ENCODE measurements at places on chromosomes 6 and 20.

DNA sequence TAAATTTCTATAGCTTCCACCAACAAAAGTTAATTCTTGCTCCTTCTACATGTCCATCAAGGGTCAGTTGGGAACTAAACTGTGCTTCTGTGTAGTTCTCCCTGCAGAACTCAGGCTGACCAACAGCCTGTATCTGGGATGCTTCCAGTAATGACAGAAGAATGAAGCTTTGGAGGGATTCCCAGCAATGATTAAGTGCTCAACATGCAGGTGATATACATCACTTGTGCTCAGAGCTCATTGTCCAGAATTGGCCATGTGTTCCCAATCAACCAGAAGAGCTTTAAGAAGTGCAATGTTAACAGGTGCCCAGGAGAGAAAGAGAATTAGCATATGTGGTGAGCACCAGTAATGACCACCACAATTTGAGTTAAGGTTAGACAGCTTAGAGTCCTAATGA, 37.4 kb upstream of the SNRPB2 start:
- DNase-seq = no peak

GRCh38 chr20:48181261-48181935, 396.1 kb upstream of the SULF2 start:
- no peak for DNase-seq

GRCh38 chr6:4581468-4582385, 194.5 kb upstream of the CDYL start:
- DNase-seq = peak; percentile 76

- no peak for DNase-seq
Measured at GRCh38 chr20:40960101-40960500, 68.5 kb upstream of the TOP1 start.

DNA sequence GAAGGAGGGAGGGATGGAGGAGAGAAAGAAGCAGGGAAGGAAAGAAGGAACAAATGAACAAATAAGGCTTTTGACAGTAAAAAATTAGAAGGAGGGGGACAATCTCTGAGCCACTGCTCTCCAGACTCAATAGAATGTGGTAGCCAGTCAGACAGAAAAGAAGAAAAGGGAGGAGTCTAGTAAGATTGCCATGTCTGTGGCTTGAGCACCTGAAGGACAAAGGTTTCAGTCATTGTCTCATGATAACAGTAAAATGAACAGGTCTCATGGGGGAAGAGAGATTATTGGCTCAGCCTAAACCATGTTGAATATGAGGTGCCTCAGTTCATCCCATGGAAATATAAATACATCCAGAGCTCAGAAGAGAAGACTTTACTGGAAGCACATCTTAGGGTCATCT, 14.0 kb upstream of the LOC128125822 start:
- no peak for DNase-seq

- DNase-seq = no peak
Measured at GRCh38 chr6:54646069-54646950, 200.3 kb upstream of the FAM83B start.

GRCh38 chr20:46087161-46087560, 2.6 kb downstream of the NCOA5 start:
- peak; percentile 19 for DNase-seq

DNA sequence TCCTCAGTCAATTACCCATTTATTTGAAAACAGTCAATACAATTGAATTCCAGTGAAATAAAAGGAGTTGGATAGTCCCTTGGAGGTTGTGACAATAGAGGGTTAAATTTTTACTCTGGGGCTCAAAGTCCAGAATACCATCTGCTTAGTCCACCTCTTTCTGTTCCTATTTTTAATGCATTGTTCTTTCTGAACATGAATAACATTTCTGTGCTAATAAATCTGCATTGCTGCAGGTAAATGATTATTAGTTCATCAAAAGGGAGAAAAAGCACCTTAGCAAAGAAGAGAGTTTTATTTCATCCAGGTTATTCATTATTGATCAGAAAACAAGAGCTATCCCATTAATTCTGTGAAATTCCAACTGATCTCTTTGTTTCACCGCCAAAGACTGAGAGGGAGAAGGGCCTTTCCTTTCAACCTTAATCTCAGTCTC, 166.1 kb upstream of the OLIG3 start:
- DNase-seq = no peak

- no peak for DNase-seq
Measured at GRCh38 chr20:37726971-37727956, 33.4 kb downstream of the CTNNBL1 start.

- no peak for DNase-seq
Measured at GRCh38 chr6:87049779-87050178, 45.1 kb downstream of the CGA start.

GRCh38 chr20:8470156-8470555, 338.1 kb downstream of the PLCB1 start:
- no peak for DNase-seq

GRCh38 chr6:16698162-16698533, 63.1 kb downstream of the ATXN1 start:
- DNase-seq = no peak

GRCh38 chr6:42378125-42378524, 73.6 kb downstream of the TRERF1 start:
- no peak for DNase-seq

- peak; percentile 33 for DNase-seq
Measured at GRCh38 chr6:158852312-158853071, 33.3 kb upstream of the EZR start.

DNA sequence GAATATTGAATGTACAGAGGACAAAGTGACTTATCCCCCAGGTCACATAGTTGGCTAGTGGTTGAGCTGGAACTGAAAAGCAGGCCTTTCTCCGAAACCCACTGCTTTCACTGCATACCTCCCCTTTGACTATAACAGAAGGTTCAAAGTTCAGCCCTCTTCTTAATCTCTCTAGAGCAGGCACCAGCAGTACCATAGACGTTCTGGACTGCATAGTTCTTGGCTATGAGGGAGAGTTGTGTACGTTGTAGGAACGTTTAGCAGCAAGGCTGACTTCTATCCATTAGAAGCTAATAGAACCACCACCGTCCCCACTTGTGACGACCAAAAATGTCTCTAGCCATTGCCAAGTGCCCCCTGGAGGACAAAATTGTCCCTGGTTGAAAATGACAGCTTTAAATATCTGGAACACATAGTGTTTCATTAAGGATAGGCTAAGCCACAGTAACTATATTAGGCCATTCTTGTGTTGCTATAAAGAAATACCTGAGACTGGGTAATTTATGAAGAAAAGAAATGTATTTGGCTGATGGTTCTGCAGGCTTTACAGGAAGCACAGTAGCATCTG, 123.8 kb upstream of the MTHFD1L start:
- DNase-seq = no peak

GRCh38 chr20:354298-354977, 7.5 kb downstream of the NRSN2 start:
- DNase-seq = peak; percentile 78

DNA sequence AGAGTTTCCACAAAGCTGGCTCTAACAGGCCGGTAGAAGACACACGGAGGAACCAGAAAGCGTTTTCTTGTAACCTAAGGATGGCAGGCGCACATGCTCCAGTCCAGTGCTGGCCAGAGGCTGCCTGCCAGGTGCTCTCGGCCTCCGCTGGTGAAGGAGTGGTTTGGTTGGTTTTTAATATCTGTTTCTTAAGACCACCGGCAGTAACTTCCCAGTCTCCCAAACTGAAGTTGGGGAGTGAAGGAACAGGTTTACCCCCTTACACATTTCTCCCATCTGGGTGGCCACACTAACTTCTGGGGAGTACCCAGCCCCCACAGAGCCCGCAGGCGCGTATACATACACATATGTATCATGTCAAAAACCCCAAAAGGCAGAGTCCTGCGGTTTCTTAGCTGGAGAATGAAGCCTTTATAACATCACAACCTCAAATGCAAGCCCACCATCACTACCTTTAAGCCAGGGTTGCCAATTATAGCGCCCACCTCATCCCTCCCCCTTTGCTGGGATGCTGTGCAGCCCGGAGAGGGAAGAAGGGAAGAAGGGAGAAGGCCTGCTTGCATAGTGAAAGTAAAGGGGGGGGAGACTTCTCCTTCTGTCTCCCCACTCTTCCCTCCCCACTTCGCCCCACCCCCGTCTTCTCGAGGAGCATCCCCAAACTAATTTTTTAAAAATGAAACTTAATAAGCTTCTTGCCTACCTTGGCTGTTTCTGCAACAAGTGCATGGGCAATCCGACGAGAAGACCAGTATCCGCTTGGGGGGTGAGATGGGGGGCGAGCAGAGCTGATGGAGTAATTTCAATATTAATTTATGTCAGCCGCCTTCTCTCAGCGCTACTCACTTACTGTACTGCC, 1.0 kb downstream of the TRERF1 start:
- no peak for DNase-seq

DNA sequence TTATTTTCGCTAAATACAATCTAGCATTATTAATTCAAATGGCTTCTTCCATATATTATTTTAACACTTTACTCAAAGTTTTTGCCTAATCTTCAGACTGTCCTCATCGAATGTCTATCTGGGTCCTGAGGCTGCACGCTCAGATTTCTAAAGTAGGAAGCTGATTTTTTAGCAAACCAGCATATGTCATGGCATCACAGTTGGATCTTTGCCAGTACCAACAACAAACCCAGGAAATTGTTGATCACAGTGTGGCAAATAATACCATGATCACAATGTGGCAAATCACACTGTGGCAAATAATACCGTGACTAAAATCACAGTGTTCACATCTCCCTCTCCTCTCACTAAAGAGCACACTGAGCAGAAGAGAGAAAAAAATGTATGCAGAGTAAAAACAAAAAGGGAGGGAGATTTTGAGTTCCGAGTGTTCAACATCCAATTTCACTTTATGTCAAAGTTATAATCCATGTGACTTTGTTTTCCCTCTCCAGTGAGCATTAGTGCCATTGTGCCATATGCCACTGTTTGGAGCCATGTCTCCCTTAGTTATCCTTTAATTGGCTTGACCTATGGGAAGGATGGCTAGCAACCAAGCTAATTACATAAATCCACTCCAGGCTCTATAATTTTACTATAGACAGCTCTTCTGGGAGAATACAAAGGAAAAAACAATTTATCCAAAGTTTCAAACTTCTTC, 1059.6 kb downstream of the HACE1 start:
- DNase-seq = no peak

GRCh38 chr6:161292145-161292544, 18.3 kb upstream of the AGPAT4 start:
- no peak for DNase-seq

DNA sequence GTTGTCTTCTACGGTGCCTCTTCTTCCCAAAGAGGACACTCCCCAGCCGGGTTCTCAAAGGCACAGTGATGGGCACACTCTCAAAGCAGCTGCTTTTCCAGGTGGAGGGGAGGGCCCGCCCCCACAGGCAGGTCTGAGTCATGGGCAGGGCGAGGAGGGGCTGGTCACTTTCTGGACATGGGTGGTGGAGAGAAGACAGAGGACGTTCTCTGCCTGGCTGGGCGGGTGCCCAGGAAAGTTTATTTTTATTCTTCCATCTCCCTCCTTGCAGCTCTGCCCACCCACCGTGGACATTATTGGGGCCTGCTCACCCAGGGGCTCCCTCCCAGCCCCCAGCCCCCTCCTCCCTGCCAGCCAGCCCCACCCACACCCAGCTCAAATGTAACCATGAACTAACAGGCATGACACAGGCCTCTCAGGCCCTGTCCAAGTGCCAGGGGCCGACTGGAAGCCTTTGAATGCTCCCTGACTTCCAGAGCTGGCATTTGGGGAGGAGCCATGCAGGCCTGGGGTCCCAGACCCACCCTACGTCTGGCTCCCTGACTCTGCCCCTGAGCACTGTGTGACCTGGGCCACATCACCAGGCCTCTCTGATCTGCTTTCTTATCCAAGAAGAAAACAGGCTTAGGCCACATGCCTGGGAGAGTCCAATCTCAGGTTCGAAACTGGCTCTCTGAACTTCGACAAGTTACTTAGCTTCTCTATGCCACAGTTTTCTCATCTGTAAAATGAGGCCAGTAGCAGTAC, 8.0 kb downstream of the TGM2 start:
- peak; percentile 81 for DNase-seq

GRCh38 chr6:3751730-3752530, 417 bp upstream of the PXDC1 start:
- peak; percentile 91 for DNase-seq

- peak; percentile 13 for DNase-seq
Measured at GRCh38 chr6:7214468-7214867, 98.5 kb downstream of the SSR1 start.

- no peak for DNase-seq
Measured at GRCh38 chr6:132142308-132142707, 191.1 kb upstream of the CCN2 start.

DNA sequence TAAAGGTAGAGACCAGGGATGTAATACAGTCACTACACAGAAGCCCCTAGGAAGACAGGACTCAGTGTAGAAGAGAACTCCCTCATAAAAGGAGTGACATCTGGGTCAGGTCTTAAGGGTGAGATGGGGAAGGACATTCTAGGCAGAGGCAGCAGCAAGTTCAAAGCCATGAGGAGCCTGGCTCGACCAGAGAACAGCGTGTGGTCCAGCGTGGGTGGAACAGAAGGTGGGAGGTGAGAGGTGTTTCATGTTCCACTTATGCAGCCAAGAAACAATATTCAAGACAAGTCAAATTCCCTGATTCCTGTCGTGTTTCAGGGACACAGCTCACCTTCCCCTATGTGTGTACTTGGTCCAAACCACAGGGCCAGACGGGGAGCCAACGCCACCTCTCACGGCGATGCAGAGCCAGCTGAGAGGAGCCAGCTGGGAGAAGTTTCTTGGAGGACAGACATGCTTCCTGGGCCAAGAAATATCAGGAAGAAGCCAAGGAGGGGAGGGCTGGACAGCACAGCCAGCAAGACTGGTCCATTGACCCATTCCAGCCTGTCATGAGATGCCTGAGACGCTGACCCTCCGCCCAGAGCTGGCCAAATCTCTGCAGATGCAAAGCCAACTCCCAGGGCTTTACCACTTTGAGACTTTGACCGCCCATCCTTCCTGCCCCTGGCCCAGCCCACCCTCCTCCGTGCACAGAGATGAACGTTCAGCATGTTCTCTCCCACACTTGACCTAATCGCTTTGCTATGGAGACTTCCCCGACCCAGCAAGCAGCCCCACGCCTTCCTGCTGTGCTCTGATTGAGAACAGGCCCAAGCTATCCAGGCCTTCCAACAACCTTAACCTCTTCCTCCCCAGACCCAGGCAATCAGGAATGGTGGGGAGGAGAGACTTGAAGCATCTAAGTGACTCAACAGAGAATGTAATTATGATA, 113.8 kb downstream of the PRND start:
- no peak for DNase-seq
